BJ (cell line): ENCODE measurements at places on chromosomes 1 and 21.

DNA sequence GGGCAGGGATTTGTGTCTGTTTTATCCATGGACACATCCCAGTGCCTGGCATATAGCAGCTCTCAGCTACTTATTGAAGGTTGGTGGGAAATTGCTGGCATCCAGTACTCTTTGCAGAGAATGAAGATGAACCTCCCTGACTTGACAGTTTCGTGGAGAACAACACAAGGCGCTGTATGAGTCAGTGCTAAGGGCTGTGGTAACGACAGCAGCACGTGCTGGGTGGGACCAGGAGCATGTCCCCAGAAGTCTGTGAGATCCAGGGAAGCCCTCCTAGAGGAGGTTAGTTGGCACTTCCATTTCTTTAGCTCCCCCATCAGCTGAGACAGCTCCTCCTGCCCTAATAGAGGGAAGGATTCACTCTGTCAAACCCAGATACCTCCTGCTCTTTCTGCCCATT lies 25.9 kb upstream of the IL19 start:
- DNase-seq = no peak

DNA sequence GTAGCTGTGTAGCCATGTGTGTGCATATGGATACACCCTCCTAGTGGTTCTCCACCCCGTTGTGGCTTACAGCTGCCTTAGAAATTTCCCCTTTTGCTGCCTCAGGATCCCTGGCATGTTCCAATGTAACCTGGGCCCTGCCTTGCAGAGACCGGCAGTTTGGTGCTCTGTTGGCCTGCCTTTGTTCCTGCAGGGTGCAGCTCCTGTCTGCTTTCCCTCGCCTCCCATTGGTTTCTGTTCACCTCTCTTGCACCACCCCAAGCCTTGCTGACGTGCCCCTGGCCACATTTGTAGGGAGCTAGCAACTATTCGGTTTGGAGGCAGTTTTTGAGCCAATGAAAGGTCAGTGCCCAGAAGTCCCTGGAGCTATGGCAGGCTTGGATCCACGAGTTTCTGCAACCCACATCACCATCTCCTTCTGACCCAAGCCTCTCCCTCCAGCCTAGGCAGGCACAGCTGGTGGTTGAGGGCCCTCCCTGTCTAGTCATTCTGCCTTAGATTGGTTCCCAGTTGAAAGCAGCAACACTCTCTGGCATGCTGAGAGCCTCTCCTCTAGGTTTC lies 54.9 kb downstream of the MAB21L3 start:
- DNase-seq = no peak

DNA sequence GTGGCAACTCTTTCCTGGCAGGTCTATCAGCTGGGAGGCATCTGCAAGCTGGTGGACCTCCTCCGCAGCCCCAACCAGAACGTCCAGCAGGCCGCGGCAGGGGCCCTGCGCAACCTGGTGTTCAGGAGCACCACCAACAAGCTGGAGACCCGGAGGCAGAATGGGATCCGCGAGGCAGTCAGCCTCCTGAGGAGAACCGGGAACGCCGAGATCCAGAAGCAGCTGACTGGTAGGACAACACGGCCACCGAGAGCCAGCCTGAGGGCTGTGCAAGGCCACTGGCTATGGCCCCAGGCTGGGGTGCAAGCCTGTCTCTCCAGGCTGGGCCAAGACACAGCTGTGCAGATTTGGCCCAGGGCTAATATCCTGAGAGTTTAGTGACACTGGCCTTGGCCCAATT lies 34.2 kb downstream of the PKP1 start:
- no peak for DNase-seq

DNA sequence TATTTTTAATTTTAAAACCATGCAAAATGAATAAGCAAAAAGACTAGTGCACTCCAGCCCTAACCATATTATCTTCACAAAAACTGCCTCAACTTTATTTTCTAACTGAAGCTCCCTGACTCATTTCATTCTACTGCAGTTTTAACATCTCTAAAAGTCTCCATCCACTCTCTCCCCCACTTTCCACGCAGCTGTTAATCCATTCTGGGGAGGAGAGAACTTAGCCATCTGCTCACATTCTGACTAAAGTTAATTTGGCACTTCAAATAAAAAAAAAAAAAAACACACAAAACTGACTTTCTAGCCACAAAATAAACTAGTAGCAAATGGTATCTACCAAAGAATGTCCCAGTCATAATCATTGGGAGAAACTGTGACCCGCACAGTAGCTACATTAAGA lies 5.4 kb upstream of the MYBPHL start:
- DNase-seq = no peak

- no peak for DNase-seq
These were observed 463.9 kb upstream of the PROX1 start for GRCh38 chr1:213523781-213524398.
